Stimulated activated CD4-positive, alpha-beta T cell treated with anti-CD3 and anti-CD28 coated beads, Interleukin-15, amount 100 ng/mL, for 48 hours (primary cell): ENCODE measurements at places on chromosomes 4 and X.
A peak's percentile ranks its signal among the peaks of the same experiment; 100 is the strongest.

DNA sequence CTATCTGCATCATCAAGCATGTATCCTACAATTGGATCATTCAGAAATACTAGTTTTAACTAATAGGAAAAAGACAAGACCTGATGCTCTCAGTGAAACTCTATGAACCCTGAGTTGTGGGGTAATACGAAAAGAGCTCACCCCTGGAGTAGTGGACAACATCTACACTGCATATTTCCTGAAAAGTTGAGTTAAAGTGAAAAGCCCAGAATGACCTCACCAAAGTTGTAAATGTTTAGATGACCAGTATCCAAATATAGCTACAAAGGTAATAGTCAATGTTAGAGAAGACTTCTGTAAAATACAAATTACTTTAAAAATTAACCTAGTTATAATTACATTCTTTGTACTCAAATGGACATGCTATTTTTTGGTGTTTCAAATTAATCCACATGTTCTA is 52.8 kb upstream of the SRPX start:
- DNase-seq = no peak

- DNase-seq = no peak
These were observed 520.4 kb downstream of the NLGN4X start for GRCh38 chrX:5708251-5708650.

- DNase-seq = no peak
These were observed 525.4 kb downstream of the CENPC start for GRCh38 chr4:67019686-67020437.

GRCh38 chrX:42772874-42773273 is 5.1 kb downstream of the PPP1R2C start:
- DNase-seq = no peak

GRCh38 chr4:42865572-42866189 is 26.8 kb upstream of the GRXCR1 start:
- peak; percentile 17 for DNase-seq

GRCh38 chr4:962231-963208 is 10.8 kb downstream of the DGKQ start:
- no peak for DNase-seq

DNA sequence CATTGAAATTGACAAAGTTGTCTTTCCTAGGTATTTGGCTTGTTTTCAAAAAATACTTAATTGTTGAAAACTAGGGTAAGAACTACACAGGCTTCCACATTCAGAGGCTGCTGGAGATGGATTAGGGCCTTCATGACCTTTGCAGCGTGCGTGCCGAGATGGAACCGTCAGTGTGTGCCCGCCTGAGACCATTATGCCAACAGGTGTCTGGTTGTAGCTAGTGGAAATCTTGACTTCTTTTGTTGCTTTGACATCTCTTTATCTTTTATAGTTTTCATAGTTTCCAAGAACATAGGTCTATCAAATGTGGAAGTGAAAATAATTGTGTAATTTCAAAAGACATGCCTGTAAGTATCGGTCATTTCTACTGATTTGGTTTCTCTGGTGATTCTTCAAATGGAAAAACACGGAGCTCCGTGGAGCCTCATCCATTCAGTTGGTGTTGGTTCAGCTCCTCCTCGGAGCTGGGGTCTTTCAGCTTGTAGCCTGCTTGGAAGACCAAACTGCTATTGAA is 38.9 kb upstream of the CLCN4 start:
- DNase-seq = no peak

DNA sequence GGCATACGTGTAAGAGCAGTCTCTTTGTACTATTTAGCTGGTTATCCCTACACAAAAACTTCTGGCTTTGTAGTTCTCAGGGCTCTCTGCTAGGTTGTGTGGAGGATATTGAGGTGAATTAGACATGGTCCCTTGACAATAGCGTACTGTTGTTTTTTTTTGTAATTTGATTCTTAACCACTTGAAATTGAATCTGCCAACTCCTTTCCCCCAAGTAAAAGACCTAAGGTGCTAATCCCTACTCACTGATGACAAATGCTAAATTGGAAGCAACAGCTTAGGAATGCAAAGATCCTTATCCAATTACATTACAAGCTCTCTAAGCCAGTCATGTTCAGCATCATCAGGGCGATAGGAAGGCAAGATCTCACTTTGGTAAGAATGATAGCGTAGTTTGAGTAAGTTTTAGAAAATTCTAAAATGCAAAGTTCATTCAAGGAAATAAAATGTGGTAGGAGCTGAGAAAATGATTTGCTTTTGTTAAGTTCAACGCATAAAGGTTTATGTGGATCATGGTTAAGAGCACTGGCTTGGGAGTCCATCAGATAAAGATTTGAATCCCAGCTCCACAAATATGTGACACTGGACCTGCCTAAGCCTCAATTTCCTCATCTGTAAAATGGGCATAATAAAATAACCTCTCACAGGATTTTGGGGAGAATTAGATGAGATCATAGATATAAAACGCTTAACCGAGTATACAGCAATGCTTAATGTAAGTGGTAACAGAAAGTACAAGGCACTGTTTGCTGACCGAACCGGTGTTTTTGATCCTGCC is 39.3 kb downstream of the DOCK11 start:
- DNase-seq = no peak

GRCh38 chr4:42148425-42148824 is 4.0 kb downstream of the BEND4 start:
- no peak for DNase-seq

DNA sequence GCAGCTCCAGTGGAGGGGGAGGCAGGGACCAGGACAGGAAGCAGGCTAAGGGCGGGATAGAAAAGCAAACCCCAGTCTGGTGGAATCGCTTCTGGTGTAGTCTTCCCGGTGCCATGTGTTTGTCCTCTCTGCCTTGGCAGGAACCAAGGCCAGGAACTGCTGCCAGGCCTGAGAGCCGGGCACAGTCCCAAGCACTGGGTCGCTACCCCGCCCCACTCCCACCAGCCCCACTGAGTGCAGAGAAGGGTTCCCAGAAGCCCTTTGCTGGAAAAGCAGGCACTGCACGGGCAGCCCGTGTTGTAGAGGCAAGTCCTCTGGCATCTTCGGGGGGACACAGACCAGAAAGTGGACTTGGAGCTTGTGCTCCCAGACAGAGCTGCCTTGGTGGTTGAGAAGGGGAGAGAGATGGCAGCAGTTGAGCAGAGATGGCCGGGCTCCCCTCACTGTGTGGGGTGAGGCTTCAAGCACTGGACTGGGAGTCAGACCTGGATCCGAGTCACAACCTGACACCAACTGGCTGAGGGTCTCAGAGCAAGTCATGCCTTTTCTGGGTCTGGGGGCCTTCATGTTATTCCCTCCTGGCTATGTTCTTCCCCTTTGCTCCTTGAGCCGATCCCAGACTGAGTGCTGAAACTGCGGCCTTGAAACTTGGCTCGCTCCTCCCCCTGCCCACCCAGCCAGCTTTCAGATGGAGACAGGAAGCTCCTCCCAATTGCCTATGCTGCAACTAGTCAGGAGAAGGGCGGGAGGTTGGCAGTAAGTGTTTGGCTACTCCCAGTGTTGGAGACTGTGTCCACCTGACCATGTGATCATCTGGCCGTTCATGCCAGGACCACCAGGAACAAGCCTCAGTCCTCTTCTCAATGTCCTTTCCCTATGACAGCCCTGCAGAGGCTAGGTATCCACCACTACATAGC is 59.7 kb upstream of the MTM1 start:
- no peak for DNase-seq

- no peak for DNase-seq
These were observed 35.6 kb downstream of the COMMD8 start for GRCh38 chr4:47427935-47428334.

DNA sequence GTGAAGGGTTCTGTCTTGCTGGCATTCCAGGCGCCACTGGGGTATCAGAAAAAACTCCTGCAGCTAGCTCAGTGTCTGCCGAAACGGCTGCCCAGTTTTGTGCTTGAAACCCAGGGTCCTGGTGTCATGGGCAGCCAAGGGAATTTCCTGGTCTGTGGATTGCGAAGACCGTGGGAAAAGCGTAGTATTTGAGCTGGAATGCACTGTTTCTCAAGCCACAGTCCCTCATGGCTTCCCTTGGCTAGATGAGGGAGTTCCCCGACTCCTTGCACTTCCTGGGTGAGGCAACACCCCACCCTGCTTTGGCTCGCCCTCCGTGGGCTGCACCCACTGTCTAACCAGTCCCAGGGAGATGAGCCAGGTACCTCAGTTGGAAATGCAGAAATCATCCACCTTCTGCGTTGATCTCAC is 40.1 kb downstream of the NOP14 start:
- DNase-seq = no peak

DNA sequence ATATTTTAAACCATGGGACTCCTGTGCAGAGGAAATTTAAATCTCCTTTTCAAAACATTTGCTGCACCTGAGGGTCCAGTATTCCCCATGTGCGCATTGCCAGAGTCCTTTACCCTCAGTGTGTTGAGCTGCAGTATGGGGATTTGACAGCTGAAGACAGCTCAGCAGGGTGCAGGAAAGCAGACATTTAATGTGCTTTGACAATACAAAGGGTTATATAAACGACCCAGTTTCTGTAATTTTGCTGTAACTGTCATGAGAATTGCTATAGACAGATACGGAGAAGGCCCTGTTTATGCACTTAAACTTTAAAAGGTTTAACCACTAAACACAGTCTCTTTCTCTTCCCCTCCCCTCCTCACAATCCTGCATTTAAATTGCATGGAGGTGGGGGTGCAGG is 393.4 kb downstream of the MID1IP1 start:
- no peak for DNase-seq

DNA sequence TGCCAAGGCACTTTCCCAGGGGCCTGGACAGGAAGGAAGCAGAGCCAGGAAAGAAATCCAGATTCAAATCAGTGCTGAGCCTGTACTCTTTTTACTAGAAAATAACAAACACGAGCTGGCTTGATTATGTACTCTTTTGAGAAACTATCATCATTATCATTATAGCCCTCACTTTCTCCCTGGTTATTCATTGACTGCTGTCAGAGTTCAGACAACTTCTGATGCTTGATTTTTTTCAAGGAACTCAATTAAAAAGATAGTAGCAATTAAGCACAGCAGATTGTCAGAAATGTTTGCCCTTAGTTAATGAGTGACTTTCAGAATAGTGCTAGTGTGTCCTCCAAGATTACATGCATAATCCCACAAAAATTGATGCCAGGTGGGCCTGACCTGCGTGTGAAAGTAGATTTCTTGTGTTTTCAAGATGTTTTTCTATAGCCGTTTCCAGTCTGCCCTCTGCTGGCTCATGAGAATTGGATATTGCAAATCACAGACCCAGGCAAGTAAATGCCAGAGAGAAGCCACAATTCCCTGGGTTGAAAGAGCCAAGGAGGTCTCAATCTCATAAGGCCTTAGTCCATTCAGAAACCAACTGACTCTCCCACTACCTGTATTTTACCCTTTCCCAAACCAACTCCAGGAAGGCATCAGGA is 14.3 kb upstream of the PNPLA4 start:
- DNase-seq = no peak

DNA sequence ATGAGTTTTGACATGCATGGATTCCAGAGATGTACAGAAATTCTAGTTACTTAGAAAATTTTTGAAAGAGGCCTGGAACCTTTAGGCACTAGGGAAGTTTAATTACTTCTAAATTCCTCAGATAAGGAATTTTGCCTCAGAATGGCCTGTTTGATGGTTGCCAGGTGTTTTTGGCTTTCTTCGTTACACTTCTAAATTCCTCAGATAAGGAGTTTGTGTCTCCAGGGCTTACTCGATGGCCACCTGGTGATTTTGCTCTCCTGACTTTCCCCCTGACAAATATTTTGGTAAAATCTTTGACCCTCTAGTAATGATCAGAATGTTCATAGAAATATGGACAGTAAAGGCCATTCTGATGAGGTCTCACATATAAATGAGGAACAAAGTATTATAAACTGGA is 64.3 kb downstream of the BEX3 start:
- no peak for DNase-seq

DNA sequence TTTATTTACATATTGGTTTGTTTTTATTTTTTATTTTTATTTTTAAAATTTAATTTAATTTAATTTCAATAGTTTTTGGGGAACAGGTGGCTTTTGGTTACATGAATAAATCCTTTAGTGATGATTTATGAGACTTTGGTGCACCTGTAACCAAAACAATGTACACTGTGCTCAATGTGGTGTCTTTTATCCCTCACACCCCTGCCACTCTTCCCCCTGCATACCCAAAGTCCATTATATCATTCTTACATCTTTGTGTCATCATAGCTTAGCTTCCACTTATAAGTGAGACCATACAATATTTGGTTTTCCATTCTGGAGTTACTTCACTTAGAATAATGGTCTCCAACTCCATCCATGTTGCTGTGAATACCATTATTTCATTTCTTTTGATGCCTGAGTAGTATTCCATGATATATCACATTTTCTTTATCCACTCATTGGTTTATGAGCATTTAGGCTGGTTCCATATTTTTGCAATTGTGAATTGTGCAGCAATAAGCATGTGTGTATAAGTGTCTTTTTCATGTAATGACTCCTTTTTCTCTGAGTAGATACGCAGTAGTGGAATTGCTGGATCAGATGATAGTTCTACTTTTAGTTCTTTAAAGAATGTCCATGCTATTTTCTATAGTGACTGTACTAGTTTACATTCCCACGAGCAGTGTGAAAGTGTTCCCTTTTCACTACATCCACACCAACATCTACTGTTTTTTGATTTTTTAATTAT is 157.1 kb downstream of the CPXCR1 start:
- DNase-seq = no peak

DNA sequence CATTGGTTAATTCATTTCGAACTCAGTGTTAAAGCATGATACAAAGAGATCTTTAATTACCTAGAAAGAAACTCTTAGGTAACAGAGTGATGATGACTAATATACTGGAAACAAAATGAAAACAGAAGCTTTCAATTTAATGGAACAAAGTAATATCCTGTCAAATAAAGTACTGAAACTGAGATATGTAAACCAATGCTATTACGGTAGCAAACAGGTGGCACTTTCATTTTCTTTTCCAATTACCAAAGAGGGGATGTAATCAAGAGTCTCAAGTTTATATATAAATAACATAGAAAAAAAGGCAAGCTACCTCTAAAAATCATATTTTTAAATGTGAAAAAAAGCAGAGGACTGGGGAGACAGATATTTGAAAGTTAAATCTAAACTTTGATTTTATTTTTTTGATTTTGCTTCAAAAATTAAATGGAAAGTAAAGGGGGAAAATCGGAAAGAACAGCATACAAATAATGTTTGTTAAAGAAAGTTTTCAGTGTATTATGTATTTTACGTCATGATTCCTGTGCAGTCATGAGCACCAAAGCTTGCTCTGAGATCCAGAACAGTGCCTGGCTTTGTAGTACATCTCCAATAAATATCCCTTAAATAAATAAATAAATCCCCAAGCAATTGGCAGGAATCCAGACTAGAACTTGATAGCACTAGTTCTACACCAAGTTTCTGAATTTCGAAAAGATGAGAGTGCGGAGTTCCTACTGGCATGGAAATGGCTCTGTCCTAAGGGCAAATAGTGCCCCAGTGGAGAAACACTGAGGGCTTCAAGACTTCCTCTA is 25.0 kb upstream of the RAPGEF2 start:
- no peak for DNase-seq
